ENCODE measurements at places on chromosomes 2 and 18. TPM values are rescaled to one million over a fixed set of nuclear protein-coding genes. Genes with fewer than 3 reads are reported as not detected.

- DNase-seq, result no peak
Measured at GRCh38 chr2:124018890-124019289, 6.2 kb upstream of the CNTNAP5 start.

DNA sequence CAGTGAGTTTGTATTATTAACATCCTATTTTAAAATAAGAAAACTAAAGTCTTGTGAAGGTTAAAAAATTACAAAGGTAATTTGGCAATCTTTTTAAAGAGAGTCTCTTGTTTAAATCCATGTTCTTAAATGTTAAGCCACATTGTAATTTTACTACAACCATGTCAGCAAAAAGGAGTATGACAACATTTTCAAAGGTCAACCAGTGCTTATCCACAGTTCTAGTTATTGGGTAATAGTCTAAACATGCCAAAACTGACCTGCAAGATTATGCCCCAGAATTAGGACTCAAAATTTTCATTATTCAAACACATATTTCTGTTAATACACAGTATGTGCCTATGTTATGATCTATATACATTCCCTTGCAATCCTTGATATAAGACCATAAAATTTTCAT lies 1312.6 kb upstream of the CHAC2 start:
- no peak for DNase-seq

DNA sequence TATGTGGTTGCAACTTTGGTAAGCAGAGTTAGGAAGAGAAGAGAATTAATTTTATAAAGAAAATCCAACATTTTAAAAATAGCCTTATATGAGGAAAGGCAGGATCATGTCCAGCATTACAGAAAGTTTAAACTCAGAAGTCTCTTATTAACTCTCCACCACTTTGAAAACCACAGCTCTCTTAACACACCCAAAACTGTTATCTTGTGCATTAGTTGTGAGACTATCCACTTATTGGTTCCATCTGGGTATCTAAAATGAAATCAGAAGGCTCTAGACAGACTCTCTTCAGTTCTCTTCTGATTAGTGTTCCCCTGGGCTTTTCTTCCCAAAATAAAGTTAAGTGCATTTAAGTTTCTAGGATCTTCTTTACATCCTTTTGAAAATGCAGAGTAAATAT lies 251.5 kb downstream of the TXNL1 start:
- DNase-seq, result no peak

DNA sequence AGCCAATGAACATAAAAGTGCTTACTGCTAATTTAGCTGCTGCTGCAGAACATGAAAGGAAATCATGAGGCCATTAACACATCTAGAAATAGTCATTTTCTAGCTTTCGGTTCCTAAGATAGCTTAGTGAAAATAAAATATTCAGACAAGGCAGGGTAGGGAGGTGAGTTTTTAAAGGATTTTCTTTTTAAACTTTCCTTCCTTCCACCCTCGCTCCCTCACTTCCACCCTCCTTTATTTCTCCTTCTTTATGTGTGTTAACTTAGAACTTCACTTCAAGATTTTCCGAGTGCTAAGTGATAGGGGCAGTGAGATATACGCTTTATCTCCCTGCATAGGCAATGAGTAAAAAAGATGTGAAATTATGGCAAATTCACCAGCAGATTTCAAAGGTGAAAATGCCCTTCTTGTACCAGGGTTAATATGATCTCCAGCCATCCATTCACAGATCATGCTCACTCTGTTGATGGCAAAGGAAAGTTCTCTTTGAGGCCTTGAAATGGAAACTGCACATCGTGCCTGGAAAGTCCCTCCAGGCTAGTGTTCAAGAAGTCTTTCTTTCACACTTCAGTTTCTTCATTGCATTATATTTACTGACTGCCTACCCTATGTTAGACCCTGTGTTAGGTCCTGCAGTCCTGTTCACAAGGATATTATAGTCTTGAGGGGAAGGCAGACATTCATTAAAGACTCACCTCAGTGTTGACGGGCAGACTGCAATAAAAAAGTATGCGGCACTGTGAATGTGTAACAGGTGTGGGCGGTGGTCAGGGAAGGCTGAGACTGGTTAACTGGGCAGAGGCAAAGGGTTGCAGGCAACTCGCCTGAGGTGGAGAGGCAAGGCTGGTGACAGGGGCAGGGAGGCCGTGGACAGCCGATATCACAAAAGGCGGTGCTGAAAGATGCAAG lies 200.8 kb downstream of the PLCL1 start:
- DNase-seq, result peak; percentile 15

DNA sequence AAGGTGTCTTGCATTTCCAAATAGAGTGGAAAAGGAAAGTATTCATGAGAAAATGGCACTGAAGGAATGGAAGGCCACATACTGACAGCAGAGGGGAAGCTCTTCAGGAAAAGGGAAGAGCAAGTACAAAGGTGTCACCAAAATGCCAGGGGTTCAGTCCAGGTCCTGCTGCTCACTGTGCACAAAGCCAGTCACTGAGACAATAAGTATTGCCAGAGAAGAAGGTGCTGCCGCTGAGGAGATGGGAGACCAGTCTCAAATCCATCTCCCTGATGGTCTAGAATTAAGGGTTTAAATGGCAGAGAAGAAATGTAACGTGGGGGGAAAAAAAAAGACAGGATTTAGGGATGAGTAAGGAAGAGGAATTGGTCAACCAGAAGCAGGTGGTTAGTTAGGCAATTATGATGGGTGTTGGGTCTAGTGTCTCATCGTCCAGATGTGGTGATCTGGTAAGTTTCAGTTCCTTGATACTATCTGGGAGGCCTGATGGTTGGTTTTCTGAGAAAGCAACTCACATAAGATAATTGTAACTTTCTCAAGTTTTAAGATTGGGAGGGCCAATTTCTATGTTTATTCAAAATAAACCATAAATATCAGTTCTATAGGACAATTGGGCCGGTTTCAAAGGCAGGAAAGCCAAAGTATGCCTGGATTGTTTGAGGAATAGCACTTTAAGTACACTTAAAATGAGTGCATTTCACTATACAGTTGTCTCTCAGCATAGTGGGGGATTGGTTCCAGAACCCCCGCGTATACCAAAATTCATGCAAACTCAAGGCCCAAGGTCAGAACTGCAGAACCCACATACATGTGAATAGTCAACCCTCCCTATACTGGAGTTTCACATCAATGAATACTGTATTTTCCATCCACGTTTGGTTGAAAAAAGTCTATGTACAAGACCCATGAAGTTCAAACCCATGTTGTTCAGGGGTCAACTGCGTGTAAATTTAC lies 109.1 kb upstream of the DNAJC10 start:
- no peak for DNase-seq

DNA sequence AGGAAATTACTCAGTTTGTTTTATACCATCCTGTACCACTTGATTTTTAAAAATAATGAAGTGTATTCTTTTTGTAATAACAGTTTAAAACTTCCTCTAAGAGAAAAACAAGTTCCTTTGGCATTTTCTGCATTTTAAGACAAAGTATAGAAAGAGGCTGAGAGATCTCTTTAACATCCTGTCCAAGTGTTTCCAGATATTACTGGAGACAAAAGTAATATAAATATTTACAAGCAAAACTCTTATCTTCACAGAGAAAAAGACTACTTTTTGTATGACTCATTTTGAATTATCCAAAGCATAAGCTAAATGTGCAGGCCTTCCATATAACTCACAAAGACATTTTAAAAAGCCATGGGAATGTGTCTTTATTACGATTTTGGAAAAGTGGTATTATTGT lies 221.1 kb downstream of the RDH14 start:
- DNase-seq, result no peak

- no peak for DNase-seq
Measured at GRCh38 chr2:9538000-9538507, 17.6 kb downstream of the ADAM17 start.

DNA sequence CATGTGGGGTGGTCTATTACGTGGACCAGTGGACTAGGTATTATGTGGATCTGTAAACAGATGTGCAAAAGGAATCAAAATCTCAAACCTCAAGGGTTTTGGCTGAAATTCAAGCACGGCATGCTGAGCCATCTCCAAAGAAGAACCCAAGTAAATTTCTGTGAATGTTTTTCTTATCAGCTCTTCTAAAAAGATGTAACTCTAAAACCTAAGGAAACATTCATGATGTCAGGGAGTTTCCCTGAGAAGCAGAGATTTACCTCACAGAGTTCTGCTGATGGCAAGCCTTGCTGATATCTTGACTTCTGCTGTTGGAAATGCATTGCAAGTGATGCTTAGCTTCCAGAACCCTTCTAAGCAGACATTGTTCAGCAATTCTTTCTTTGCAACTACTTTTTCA lies 21.6 kb downstream of the DSG4 start:
- DNase-seq, result no peak

DNA sequence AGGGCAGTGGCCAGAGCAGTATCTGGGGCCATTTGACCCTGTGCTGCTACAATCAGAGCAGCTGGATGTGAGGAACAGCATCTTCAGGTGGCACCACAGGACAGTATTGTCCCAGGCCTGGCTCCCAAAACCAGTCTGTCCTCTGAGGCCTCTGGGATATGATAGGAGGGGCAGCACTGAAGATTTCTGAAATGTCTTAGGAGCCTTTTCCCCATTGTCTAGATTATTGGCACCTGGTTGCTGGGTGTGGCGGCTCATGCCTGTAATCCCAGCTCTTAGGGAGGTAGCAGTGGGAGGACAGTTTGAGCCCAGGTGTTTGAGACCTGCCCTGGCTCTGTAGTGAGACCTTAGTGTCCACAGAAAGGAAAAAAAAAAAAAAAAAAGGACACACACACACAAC lies 270.6 kb upstream of the FBXO11 start:
- no peak for DNase-seq

DNA sequence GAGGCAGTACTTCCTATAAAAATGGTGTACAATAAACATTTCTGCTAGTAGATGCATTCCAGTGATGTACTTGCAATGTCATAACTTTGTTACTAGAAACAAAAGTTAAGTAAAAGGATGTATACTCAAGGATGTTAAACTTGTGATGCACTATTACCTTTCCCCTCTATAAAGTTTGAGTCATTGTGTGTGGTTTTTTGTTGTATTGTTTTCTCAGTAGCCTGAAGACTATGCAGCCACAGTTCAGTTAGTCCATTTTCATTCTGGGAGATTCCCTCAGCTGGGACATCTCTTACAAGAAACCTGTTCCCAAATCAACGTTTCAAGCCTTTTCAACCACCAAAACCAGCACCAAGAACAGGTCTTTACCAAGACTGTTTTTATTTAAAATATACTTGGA lies 5.6 kb downstream of the ATP5MC3 start:
- no peak for DNase-seq

DNA sequence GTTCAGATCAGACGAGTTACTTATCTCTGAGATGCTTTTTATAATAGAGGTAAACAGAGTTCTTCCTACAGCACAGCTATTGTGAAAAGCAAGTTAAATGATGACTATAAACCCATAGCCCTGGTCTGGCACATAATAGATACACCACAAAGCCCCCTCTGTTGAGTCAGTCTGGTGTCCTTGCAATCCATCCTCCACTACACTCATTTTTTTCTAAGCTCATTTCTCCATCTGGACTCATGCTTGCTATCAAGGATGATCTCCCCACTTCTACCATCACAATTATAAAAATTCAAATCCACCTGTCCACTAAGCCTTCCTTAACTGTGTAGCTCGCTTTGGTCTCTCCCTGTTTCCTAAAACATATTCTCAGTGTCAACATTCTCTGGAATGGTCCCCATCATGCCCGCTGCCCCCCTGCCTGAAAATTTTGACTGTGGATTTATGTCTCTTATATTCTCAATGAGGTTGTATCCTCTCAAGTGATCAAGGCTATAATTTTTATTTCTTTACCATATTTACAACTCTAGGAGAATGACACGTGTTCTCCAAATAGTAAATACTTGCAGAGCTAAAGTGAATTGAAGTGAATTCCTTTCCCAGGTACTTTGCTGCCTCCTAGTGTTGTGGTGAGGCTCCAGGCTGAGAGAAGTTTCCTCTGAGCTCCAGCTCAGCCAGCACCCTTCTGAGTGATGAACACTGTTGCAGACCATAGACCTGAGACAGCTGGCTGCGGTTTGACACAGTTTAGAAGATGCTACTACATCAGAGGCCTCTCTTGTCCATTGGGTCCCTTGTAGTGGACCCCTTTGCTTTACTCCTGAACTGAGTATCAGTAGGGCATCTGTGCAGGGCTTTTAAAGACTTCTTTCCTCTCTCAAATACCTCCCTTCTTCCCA lies 108.7 kb downstream of the DPP10 start:
- peak; percentile 20 for DNase-seq

GRCh38 chr2:233026198-233026813 lies 6.2 kb upstream of the NEU2 start:
- peak; percentile 37 for DNase-seq

GRCh38 chr18:35099911-35100310 lies 58.7 kb downstream of the MAPRE2 start:
- no peak for DNase-seq

- no peak for DNase-seq
Measured at GRCh38 chr2:205765151-205765550, 82.8 kb downstream of the NRP2 start.

- no peak for DNase-seq
Measured at GRCh38 chr18:70376137-70376913, 87.5 kb downstream of the SOCS6 start.

DNA sequence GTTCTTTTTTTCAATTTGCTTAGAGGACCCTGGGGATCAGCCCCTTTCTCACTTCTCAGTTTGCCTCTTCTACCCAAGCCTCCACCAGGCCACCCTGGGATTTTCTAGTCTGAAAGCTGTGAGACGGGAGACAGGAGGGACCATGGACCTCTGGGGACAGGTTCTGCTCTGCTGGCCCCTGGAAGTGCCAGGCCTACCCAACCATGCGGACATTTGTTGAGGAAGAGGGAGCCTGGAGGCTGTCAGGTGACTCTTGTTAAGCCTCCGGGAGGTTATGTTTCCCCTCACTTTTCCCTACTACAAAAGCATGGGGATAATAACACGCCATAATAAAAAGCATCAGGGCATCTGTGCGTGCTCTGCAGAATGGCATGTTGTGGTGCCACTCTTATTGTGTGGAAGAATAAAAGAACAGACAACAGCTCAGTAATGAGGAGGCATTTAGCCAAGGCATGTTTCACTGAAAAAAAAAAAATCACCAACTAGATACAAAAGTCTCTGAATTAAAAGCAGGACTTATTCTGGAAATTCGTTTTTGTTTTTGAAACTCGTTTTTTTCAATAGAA lies 48.3 kb upstream of the PLA2R1 start:
- DNase-seq, result no peak

DNA sequence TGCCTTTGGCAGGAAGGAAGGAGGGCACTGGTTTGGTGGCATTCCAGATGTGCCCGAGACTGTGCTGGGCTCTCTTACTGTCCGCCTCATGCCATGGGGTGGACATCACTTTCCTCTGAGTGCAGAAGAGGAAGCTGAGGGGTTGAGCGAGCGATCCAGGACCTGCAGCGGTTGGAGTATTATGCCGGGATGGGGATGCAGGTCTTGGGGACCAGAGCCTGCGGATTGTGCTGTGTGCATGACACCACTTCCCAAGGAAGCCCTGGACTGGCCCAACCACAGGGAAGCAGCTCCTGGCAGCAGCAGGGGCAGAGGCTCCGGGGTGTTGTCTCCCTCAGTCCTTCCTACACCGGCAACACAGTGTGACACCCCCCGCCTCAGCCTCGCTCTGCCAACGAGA lies 44.5 kb downstream of the ATP6V1C2 start:
- DNase-seq, result no peak

The TP53I3 gene
- 46.0 TPM for total RNA-seq

The BOLL gene
- not detected for total RNA-seq

The MCEE gene
- 2.4 TPM for total RNA-seq

The ASB18 gene
- total RNA-seq, result not detected

The DARS1 gene
- total RNA-seq, result 82.8 TPM

The TRAF3IP1 gene
- 8.2 TPM for total RNA-seq

The RAB6C gene
- not detected for total RNA-seq

The PARD3B gene
- total RNA-seq, result 0.94 TPM

The ASIC4 gene
- not detected for total RNA-seq

The PAIP2B gene
- total RNA-seq, result 0.87 TPM

The PTPRN gene
- 0.75 TPM for total RNA-seq

The ARHGEF4 gene
- 3.2 TPM for total RNA-seq

Data from epithelial cell of proximal tubule (primary cell).